Esophagus squamous epithelium (tissue), 5 donors: ENCODE measurements at places on chromosomes 4 and X.

DNA sequence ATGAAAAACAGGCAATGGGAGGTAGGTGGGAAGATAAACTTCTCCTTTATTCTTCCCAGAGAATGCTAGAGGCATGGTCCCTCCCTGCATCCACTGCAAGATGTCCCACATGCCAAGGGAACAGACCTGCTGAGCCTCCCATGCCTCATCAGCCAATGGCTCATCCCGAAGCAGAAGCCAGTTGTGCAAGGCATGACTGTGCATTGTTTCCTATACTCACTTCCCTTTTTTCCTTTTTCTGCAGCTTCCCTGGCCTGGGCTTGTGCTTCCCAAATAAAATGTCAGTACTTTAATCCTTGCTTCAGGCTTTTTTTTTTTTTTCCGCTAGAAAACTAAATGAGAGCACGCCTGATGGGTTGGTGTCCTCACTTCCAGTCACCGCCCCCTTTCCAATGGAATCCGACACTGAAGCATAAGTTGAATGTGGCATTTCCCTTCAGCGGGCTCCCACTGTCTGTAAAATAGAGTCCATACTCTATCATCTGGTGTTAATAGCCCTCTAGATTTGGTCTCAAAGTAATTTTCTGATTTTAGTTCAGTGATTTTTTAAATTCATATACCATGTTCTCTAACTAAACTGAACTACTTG lies 239.0 kb upstream of the JADE1 start:
- DNase-seq: peak; percentile 1

- DNase-seq: no peak
These were observed 5.6 kb downstream of the CETN2 start for GRCh38 chrX:152824841-152825374.

DNA sequence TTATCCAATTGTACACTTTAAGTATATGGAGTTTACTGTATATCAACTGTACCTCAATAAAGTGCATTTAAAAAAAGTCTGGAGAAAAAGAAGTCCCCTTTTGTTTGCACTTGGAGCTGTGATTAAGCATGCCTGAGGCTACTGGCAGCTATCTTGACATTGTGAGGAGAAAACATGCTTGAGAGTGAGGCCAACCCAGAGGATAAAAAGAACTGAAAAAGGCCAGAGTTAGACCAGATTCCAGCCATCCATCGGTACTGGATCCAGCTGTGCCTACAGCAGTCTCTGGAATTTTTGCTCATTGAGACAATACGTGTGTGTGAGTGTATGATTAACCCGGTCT lies 57.4 kb downstream of the LGI2 start:
- no peak for DNase-seq

- DNase-seq: no peak
These were observed 16.6 kb downstream of the S100G start for GRCh38 chrX:16666541-16666940.

DNA sequence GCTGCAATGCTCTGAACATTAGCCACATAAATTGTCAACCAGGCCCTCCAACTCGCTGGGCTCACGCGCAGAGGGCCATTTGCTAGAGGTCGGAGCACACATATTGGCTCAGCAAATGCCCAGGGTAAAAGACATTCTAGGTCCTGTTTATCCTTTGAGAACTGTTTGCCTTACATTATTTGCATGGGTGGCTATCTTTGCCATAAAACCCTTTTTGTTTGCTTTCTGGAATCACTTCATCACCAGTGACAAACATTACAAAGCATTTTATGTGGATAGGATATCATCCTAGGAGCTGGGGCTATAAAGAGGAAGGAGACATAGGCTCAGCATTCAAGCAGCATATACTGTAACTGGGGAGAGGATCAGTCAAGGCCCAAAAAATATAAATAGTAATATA lies 149.2 kb upstream of the RAI2 start:
- DNase-seq: no peak

DNA sequence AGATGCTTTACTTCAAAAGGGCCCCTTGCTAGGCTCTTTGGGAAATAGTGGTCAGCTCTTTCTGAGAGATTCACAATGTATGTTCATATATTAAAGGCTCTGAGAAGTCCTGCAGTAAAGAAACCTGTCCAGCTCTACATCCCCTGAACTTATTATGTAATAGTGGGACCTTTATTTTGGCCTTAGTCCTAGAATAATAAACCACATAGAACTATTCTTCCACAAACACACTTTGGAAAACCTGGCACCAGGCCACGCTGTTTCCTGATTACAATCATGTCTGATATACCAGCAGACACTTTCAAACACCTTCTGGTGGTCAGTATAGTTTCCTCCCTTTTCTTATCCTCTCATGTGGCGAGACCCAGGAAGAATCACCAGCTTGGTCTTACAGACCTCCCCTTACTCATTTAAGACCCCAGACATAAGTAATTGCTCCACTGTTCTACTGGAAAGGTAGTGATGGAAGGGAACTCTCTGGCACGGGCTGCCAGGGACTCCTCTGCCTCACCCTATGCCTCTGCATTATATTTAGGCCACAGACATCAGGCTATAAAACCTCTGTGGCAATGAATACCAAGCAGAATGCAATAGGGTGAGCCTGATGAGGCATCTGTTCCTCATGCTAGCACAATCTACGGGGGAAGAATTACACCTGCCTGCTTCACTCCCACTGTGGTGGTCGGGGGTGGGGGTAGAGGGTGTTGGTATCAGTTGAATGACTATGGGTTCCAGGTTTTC lies 5.7 kb upstream of the PPEF1 start:
- no peak for DNase-seq

DNA sequence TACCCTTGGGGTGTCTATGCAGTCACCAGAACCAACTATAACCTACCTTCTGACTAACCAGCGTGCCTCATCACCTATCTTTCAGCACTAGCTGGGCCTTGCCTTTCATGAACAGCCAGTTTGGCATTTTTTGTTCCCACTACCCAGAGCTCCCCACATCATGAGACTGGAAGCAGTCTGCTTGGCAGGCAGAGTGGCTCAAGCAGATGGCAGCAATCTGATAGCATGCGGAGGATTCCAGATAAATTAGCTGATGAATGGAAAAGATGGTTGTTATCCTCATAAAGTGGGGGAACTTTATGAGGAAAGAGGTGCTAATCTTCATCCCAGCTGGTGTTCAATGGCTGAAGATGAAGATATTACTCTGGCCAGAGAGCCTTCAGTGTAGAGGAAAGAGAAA lies 243.2 kb upstream of the EDA2R start:
- DNase-seq: no peak

DNA sequence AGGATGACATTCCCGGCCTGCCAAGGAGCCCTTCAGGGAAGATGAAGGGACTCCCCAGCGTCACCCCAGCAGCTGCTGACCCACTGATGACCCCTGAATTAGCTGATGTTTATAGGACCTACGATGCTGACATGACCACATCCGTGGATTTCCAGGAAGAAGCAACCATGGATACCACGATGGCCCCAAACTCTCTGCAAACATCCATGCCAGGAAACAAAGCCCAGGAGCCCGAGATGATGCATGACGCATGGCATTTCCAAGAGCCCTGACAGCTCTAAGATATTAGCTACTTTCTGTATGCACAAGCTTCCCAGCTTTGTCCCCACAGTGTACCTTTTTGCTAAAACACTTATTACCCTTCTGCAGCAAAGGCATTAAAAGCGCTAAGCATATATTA lies 14.4 kb downstream of the AMBN start:
- DNase-seq: no peak

GRCh38 chr4:212438-213188 lies 88.3 kb downstream of the ZNF718 start:
- no peak for DNase-seq

GRCh38 chrX:53320543-53321229 lies 39.3 kb upstream of the IQSEC2 start:
- no peak for DNase-seq

GRCh38 chrX:81174286-81174685 lies 27.4 kb downstream of the HMGN5 start:
- DNase-seq: no peak

DNA sequence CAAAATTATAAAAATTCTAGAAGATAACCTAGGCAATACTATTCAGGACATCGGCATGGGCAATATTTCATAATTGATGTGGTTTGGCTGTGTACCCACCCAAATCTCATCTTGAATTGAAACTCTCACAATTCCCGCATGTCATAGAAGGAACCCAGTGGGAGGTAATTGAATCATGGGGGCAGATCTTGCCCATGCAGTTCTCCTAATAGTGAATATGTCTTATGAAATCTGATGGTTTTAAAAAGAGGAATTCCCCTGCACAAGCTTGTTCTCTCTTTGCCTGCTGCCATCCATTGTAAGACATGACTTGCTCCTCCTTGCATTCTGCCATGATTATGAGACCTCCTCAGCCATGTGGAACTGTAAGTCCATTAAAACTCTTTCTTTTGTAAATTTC lies 77.7 kb downstream of the DDX60 start:
- DNase-seq: no peak

DNA sequence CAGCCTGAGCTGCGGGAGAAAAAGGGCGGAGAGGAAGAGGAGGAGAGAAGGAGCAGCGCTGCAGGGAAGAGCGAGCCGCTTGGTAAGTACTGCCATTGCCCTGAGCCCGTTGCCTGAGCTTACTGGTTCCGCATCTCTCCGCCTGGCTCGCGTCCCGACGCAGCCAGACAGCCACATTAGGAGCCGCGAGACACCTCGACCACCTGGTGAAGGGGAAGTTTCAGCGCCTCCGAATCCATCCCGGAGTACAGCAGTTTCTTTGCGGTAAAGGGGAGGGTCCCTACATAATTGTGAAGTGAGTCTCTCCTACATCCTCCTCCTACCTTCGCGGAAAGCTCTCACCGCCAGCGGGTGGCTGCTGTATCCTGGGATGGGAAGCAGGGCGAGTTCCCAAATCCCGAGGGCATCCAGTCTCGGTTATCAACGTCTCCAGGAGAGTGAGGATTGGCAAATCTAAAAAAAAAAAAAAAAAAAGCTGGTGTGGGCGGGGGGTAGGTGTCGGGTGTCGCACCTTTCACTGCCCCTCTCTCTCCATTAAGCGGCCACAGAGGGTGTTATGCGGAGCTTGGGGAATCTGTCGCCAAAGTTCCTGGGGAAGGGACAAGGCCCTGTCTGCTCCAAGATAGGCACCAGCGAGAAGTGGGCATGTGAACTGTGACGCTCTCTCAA lies 7.9 kb downstream of the TBX22 start:
- DNase-seq: no peak

DNA sequence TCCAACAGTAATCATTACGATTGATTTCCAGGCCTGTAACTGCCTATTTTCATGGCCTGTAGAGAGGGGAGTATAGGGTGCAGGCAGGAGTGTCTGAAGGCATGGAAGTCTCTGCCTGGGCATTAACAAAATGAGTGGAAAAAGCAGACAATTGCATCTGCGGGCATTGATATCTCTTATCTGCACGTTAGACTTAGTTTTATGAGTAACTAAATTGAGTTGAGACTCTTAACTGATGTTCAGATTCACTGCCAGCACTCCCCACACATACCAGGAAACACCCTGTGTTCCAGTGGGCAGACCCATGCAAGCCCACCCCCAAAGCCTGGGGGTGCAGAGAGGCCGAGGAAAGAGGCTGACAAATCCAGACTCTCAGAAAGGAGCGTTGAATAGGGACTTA lies 33.3 kb downstream of the F11 start:
- DNase-seq: no peak

DNA sequence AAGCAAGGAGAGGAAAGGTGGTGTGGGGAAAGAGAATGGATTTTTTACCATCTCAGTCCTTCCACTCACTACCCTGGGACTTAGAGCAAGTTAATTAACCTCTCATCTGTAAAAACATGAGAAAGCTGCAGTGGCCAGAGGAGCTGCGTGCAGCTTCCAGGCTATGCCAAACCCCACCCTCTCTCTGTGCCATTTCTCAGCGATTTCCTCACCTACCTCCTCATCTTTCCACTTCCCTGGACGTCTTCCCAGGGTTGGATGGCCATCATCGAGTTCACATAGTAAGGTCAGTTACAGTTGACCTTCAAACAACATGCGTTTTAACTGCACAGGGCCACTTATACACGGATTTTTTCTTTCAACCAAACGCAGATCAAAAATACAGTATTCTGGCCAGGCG lies 64.3 kb downstream of the SMIM20 start:
- DNase-seq: no peak

DNA sequence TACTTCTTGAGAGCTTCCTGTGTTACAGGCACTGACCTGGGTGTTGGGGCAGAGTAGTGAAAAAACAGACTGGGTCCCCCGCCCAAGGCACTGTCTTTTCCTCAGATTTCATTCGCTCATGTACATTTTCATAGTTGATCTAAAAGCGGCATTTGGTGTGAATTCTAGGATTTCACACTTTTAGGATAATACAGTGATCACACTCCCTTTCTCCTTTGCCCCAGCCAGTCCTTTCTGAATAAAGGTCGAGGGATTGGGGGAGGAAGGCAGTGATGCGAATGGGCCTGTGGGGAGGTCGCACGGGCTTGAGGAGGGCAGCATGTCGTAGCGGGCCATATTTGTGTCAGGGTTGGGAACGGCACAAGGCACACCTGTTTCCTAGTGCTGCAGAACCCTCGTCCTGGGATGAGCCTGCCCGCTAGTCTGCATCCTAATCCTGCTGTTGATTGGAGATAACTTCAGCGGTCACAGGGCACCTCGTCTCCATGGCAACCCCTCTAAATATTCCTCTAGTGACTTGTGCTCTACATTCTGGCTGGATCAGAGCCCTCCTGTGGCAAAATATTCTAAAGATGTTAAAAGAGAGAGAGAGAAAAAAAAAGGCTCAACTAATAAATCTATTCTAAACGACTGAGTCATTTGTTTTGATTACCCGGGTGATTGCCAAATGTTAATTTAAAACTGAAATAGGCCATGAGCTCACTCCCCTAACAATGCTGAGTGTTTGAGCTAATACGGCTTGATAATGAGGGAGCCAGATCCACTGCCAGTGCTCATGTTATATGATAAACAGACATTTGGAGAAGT lies 21.8 kb downstream of the FHL1 start:
- DNase-seq: no peak
